ENCODE measurements at places on chromosomes 4 and X.

- DNase-seq: no peak
These were observed 48.8 kb downstream of the SHOX start for GRCh38 chrX:679291-679979.

DNA sequence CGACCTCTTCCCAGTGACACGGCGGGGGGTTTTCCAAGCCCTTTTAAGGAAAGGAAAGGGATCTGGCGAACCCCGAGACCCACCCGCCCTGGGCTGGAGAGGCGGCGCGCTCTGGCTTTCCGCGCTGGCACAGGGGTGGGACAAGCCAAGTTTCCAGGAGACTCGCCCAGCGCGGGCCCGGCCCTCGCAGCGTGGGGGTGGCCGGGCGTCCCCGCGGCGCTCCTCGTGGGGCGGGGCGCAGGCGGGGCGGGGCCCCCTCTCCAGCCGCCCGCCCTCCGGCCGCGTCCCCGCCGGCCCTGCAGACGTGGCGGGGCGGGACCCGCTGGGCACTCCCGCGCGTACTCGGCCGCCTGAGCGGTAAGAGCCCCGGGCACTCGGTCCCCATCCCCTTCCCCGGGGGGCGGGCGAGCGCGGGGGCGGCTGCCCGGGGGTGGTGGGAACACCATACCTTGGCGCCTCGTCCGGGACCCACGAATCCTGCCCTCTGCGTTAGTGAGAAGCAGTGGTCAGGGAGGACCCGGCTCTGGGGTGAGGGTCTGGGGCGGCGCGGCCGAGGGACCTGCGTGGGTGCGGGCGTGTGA, at the start of gene FAM114A1:
TSS of gene FAM114A1 (plus strand) at position 329 of the 581 bp plus-strand sequence. CDS start 10,273 bp downstream, outside the sequence.
- peak; percentile 60 for DNase-seq

GRCh38 chr4:1036976-1037810, 25.8 kb downstream of the FGFRL1 start:
- no peak for DNase-seq

GRCh38 chr4:182931691-182932345, 14.6 kb upstream of the DCTD start:
- DNase-seq: no peak

GRCh38 chr4:80307183-80307735, 28.3 kb upstream of the CFAP299 start:
- DNase-seq: peak; percentile 76

DNA sequence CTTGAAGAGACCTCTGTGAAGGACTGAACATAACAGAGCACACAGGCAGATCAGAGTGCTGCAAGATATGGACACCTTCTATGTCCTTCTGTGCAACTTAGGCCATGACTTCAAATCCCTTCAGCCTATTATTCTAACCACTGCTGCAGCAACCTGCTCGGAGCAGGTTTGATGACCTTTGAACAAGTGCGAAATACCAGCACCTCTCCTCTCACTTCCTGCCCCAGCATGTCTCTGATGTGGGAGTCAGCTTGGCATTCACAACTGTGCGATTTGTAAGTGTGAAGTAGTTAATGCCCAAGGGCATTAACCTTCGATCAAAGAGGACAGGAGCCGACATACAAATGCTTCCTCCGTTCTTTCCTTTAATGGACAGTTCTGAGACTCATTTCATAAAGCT, 1.6 kb upstream of the EXOC1 start:
- DNase-seq: peak; percentile 33

- DNase-seq: no peak
These were observed 173.9 kb downstream of the GRIA3 start for GRCh38 chrX:123357941-123358340.

DNA sequence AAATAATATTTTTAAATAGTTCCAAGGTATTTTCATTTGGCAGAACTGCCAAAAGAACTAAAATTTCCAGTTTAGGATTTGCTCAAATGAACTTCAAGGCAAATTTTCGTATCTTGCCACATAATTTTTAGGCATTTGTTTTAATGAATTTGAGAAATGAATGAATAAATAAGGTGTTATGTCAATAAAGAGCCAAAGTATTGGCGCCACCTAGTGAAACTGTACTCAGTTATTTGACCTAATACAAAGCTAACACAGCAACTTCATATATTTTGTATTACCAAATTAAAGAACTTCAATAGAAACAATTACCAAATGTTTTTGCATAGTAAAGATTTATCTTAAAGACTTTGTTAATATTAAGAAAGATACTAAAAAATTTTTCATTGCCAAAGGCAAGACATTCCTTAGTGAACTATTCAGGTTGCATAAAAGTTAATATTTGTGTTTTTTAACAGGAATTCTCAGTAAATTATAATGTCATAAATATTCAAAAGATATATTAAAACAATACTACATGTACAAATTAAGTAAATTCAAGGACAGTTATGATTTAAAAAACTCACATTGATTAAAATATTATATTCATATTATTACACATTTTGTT, 50.3 kb downstream of the STPG2 start:
- DNase-seq: peak; percentile 6

DNA sequence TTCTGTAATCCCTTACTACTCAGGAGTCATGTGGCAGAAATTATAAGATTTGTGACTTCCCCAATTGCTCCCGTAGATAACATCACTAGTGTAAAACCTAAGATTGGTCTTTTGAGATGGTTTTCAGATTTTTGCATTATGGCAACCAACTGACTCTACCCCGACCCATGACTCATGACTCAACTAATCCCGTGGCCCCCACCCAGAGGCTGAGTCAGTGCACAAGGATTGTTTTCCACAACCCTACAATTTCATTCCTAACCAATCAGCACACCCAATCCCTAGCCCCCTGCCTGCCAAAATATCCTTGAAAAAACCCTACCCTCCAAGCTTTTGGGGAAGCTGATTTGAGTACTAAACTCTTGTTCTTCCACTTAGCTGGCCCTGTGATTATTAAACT, 109.4 kb upstream of the FAM9C start:
- DNase-seq: no peak

DNA sequence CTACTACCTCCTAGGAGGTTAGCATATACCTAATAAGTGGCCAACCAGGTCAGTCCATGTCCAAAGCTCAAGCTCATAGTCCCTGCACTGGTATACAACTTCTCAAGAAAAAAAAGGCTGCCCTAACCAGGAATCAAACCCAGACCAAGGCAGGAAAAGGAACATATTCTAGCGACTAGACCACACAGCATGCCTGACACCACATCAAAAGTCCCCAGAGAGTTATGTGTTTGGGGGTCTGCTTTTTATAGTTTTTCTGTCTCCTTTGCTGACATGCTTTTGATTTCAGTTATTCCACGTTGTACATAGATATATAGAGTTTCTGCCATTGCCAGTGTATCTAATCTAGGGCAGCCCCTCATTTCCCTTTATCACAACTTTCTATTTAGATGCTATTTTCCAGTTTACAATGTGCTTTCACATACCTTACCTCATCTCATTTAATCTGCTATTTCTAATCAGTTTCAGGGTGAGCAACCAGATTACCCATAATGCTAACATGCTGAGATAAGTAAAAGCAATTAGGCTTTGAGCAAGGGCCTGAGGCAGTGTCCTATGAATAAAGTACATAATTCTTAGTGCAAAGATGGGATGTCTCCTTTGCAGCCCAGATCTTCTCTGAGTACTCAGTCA, 17.8 kb downstream of the ARHGEF6 start:
- DNase-seq: no peak

DNA sequence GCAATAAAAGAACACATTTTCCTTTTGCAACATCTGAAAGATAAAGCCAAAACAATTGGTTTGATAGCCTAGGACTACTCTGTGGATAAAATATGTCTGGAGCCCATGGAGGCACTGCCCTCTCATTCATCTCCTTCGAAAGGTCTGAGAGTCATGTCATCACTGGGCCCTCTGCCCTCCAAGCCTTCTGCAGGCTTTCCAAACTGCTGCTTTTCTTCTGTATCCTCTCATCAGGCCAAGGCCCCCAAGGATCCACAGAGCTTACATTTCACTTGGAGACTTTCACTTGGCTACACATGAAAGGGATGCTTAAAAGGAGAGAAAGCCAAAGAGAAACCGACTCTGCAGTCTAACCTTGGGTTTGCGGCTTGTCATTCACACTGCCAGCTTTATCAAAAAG, 109.9 kb downstream of the SH3RF1 start:
- peak; percentile 51 for DNase-seq

DNA sequence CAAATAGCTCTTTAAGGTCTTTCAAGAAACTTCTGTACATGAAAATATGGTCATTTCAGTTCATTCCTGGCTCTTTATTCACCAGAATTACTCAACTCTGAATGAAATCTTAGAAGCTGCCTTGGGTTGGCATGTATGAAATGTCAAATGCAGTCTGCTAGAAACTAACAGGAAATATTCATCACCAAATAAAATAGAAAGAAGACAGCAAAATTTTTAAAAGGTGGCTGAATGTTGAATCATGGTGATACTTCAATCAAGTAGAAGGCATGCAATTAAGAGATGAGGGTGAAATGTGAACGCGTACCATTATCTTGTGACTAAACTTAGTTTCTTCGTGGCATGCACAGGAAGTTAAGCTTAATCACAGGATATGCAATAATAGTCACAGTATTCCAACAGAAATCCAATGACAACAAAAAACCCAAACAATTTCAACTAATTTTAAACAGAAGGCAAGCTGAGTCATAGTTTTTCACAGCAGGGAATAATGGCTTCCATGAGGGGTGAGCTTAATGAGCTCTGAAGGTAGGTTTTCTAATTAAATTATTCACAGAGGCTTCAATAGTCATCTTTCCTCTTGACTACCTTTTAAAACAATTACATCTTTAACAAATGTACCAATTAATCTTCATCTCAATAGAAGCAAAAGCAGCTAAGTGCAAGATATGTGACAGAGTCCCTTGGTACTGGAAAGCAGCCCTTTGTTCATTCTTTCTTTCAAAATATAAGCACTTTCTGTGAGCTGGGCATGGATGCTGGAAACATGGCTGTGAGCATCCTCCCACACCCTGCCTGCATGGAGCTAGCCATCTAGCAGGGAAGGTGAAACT, 44.5 kb downstream of the SCFD2 start:
- DNase-seq: peak; percentile 58

DNA sequence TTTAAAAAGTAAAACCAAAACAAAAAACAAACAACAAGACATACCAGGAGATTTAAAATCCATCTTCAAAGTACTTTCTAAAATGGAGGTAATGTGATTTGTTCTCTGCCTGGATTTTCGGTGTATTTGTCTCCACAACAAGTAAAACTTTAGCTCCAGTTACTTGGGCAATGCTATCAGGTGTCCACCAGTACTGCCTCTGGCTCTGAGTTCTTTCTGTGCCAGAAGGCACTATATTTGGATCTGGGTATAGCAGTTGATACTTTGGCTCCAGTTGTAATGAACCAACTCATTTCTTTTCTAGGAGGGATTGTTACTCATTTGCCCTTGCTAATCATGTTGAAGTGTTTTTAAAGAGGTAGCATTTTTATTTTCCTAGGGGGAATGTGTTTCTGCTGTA, 9.5 kb upstream of the PDLIM5 start:
- no peak for DNase-seq

DNA sequence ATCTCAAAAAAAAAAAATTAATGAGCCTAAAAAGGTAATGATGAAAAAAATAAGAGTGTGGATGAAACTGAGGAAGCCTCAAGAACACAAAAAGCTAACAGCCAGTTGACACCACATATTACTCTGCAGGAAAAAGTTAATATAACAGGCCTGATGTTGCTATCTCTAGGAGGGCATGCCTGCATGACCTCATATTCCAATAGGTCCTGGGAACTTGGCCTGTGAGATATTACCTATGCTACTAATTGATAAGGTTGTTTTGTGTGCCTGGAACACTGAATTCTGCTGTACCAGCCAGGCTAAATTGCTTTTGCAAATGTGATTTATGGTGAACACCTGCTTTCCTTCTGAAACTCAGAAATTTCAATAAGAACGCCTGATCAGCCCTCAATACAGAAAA, 15.9 kb downstream of the SLC9A7 start:
- DNase-seq: no peak

DNA sequence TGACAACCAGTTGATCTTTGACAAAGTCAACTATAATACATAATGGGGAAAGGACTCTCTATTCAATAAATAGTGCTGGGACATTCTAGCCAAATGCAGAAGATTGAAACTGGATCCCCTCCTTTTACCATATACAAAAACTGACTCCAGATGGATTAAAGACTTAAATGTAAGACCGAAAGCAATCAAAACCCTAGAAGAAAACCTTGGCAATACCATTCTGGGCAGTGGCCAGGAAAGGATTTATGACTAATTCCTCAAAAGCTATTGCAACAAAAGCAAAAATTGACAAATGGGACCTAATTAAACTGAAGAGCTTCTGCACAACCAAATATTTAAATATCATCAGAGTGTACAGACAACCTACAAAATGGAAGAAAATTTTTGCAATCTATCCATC, 185.1 kb downstream of the NPNT start:
- no peak for DNase-seq

DNA sequence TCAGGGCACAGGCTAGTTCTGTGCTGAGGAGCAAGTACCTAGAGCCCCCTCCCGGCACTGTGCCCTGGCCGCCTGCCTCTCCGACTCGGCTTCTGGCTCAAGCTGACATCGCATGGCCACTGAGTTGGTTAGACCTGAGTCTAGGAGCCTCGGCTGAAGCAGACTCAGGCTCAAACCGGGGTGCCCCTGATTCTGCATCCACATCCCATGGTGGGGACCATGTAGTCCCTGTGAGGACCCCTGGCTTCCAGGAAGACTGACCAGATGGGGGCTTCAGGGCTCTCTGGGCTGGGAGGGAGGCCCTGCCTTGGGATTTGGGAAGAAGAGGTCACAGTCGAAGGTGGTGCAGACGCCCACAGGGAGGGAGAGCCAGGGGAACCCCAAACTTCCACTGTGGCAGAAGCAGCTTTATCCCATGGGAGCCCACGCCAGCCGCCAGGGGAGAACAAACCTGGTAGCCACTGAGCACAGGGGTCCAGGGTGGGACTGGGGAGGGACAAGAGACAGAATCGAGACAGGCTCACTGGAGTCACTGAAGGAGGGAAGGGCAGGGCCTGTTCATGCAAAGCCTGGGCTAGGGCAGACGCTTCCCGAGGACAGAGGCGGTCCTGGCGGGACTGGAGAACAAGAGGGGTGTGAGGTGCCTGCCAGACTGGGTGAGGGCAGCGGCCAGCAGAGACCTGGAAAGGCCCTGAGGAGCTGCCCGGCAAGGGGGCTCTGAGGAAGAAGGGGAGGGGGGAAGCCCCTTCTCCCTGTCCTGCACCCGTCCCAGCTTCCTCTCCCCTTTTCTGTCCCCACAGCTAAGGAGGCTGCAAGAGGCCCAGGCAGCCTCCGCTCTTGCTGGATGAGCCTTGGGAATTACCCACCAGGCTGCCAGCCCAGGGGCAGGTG, 1.1 kb downstream of the PDE6B start:
- no peak for DNase-seq

- DNase-seq: peak; percentile 66
These were observed 186.4 kb upstream of the PUDP start for GRCh38 chrX:7334253-7334935.

- no peak for DNase-seq
These were observed 100.2 kb upstream of the MED14 start for GRCh38 chrX:40835526-40835925.

- no peak for DNase-seq
These were observed 53.9 kb downstream of the ENPP6 start for GRCh38 chr4:184163813-184164212.

DNA sequence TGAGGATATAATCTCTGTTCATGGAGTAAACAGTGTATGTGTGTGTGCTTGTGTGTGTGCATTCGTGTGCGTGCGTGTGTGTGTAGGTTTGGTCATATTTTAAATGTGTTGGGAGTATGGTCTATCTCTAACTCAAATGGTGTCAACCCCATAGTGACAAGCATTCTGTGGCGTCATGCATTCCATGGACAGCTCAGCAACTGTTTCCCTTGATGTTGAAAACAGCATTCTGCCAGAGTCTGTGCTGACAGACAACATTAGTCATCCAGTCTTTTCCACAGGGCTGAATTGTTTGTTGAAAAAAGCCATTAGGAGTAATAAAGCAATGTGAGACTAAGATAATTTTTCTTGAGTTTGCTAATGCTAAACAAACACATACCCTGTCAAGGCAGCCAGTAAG, 706.6 kb downstream of the PCDH19 start:
- no peak for DNase-seq
